Stimulated activated CD8-positive, alpha-beta memory T cell treated with anti-CD3 and anti-CD28 coated beads, Interleukin-12 subunit alpha, Interleukin-12 subunit beta, amount 100 ng/mL, for 4 hours (primary cell): ENCODE measurements at places on chromosomes 1 and 21.

GRCh38 chr1:93155335-93155734 is 24.9 kb downstream of the TMED5 start:
- DNase-seq, result no peak

DNA sequence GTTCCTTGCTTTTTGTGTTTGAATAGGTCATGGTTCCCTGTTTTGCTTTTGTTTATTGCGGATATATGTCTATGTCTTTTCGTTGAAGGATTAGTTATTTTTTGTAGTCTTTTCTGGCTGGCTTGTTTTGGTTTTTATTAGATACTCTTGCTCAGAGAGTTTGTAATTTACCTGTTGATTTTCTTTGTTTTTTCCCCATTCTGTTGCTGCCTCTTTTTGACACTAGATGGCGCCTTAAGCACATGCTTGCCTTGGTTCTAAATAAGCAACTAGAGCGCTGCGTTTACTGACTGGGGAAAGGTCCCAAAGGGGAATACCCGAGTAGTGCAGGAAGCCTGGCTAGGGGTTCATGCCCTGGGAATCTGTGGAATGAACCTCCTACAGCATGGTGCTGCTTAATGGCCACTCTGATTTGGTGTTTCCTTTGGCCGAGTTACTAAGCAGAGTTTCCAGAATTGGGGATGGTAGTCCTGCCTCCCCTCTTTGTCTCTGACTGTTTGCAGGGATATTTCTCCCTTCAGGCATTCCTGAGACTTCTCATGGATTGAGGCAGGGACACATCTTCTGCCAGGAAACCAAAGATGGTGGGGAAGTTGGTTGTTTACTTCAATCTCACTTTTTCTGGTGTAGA is 143.2 kb downstream of the PTPRU start:
- DNase-seq, result no peak

- no peak for DNase-seq
Observed at GRCh38 chr1:36583980-36584782, 101.5 kb upstream of the CSF3R start.

GRCh38 chr1:113046569-113046968 is 26.4 kb upstream of the LRIG2 start:
- no peak for DNase-seq

DNA sequence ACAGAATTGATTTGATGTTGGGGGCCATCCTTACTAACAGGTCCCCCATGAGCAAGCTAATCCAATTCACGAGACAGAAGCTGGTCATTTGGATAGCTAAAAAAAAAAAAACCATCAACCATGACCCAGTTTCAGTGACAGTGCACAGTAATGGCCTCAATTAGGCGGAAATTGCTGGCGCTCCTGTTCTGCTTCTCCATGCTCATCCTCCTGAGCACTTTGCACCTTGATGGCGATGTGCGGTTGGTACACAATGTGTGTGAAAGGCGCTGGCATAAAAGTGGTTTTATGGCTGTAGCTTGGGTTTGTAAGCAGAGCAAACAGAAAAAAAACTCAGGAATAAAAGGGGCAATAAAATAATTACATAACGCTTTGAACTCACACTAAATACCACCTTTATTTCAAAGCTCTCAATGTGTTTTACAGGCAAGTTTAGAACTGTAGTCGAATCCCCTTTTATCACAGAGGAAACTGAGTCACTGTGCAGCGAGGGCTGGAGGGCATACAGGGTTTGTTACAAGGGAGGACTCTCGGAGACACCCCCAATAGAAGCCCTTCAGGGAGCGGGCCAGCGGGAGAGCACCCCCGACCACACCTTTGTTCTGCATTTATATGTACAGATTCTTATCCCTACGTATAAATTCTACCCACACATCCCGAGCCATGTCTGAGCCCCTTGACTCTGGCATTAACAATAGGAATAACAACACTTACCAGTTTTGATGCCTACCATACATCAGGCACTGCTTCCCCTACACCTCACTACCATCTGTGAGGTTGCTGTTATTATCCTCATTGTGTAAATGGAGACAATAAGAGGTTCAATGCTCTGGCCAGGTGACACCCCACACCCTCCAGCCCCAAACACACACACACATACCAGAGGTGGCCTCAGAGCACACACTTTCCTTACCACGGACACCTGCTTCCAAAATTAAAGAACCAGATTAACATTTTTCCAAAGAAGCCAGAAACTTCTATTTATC is 213.5 kb upstream of the IRF2BP2 start:
- no peak for DNase-seq

DNA sequence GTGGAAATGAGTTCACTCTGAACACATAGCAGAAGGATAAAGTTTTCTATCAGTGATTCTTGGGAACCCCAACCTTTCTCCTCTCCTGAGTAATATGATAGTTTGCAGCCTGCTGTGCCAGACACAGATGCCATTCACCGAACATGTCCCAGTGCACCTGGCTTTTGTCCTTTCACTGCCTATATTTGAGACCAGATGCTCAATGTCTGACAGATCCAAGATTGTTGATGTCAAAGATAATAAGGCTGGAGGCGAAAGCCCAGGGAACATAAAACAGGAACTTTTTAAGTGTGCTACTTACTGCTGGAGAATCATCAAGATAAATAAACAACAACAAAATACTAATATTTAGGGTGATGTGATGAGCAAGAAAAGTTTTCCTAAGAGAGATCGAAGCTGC is 139.3 kb downstream of the TIAM1 start:
- no peak for DNase-seq

DNA sequence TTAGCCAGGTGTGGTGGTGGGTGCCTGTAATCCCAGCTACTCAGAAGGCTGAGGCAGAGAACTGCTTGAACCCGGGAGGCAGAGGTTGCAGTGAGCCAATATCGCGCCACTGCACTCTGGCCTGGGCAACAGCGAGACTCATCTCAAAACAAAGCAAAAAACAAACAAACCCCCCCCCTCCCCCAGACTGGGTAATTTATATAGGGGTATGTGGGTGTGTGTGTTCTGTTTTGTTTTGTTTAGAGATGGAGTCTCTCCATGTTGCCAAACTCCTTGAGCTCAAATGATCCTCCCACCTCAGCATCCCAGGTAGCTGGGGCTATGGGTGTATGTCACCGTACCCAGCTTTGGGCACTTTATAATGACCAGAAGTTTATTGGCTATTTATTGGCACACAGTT is 73.6 kb downstream of the SLC27A3 start:
- no peak for DNase-seq

GRCh38 chr1:22606161-22606560 is 30.3 kb upstream of the C1QA start:
- no peak for DNase-seq

- no peak for DNase-seq
Observed at GRCh38 chr1:226596531-226597165, 48.1 kb downstream of the STUM start.

GRCh38 chr1:236865818-236866155 is 70.7 kb downstream of the MTR start:
- DNase-seq, result no peak

DNA sequence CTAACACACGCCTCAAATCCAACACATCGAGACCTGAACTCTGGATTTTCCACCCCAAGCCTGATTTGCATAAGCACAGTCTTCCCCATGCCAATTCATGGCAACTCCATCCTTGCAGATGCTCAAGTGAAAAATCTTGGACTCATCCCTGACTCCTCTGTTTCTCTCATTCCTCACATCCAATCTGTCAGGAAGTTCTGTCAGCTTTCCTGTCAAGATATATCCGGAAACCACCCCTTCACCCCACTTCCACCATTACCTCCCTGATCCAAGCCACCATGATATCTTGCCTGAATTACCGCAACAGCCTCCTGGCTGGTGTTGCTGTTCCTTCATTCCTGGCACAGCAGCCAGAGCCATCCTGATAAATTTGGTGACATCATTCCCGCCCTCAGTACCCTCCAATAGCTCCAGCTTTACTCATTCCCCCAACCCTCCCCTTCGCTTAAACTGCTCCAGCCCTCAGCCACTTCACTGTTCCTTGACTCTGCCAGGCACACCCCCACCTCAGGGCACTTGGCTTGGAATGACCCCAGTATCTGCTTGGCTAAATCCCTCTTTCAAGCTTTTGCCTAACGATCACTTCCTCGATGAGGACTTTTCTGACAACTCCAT is 17.4 kb downstream of the TCEA3 start:
- no peak for DNase-seq

DNA sequence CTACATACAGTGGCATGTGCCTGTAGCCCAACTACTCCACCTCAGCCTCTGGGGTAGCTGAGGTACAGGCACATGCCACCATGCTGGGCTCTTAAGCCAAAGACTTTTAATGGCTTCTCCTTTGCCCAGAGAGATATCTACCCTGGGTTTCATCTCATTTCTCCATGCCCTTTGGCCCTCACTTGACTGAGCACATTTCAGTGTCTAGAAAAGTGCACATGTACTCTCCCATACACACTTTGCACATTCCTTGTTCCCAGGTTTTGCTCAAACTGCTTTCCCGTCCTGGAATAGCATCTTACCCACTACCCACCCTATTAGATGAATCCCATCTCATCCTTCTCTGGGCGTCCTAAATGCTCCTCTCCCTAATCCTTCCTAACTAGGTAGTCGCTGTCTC is 10.2 kb upstream of the RXRG start:
- DNase-seq, result no peak

GRCh38 chr1:233289676-233290075 is 5.8 kb downstream of the PCNX2 start:
- DNase-seq, result no peak

GRCh38 chr1:227745568-227746265 is 10.5 kb downstream of the SNAP47 start:
- DNase-seq, result no peak

DNA sequence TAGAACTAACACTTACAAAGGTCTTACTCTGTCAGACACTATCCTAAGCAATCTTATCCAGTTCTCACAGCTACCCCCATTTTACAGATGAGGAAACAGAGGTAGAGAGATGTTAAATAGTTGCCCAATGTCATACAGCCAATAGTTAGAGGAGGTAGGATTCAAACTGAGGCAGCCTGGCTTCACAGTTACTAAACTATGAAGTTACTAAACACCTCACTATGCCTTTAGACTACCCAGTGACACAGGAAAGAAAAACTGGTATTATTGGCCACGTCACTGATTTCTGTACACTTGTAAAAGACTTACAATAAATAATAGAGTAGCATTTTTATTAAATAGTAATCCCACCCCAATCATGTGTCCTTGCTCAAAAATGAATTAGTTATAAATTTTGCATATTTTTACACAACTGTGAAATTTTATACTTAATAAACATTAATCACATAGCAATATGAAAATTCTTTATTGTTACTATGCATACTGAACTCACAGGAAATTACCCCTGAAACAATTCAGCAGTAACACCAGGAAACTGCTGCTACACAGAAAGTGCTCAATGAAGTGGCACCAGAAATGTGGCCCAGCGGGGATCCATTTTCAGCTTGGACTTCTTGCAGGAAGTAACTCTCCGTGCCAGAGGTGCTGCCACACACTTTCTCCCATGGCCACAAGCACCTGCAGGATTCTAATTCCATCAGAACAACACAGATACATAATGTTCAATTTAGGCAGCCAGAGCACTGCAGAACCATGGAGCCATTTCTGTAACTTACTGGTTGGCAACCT is 69.4 kb downstream of the VAV3 start:
- no peak for DNase-seq

GRCh38 chr21:42746593-42747275 is 93.3 kb downstream of the PDE9A start:
- peak; percentile 23 for DNase-seq

DNA sequence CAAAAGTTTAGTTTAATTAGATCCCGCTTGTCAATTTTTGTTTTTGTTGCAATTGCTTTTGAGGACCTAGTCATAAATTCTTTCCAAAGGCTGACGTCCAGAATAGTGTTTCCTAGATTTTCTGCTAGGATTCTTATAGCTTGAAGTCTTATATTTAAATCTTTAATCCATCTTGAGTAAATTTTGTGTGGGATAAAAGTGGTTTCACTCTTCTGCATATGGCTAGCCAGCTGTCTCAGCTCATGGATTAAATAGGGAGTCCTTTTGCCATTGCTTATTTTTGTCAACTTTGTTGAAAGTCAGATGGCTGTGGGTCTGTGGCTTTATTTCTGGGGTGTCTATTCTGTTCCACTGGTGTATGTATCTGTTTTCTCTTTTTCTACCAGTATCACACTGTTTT is 801.3 kb upstream of the ADGRL4 start:
- DNase-seq, result no peak

DNA sequence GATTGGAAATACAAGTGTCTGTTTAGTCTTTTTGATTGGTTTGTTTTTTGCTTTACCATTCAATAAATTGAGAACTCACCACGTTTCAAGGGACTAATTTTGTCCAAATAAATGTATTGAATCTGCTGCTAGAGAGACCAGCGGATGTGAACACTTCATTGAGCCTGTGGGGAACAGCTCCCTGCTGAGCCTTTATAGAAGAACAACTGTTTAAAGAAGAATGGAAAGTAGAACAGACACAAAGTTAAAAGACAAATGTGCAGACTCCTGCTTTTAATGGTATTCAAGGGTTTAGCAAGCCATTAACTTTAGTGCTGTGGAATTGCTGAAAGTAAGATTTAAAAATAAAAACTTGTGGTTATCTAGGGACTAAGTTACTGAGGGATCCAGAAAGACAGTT is 817.7 kb upstream of the B3GALT2 start:
- DNase-seq, result no peak

GRCh38 chr21:37101384-37101783 is 28.3 kb downstream of the TTC3 start:
- no peak for DNase-seq

DNA sequence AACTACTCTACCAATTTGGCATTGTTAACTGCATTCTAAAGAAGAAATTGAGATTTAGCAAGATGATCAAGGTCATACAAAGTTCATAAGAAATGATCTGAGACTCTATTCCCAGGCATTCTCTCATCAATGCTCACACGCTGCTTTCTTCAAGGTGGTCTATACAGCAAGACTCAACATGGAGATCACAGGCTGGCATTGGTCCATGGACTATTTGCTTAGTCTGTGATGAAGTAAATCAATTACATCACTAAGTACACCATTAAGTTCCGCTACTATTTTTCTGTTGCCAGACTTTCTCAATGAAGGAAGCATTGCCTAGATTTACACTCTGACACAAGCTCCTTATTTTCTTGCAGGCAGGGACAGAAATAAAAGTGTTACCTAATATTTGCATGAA is 51.9 kb upstream of the CYP2J2 start:
- no peak for DNase-seq

DNA sequence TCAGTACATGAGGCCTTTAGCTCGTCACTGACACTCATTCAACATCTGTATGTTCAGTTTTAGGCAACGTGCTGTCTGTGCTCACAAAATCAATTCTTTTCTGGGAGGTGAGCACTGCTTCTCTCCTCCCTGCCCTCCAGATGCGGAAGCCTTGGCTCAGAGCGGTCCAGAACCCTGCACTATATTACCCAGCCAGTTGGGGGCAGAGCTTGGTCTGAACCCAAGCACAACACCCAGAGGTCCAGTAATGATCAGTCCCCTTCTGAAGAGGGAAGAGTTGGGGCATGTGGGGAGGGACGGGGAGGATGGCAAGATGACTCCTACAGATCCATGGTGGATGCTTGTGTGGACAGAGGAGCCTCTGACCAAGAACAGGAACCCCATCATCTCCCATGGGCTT is 5.6 kb upstream of the DSCAM start:
- no peak for DNase-seq
